ENCODE measurements at places on chromosomes 6 and 20.

- DNase-seq: no peak
Observed at GRCh38 chr6:7188492-7188891, 80.7 kb downstream of the RREB1 start.

GRCh38 chr20:10419550-10420133 is 14.4 kb downstream of the MKKS start:
- DNase-seq: no peak

DNA sequence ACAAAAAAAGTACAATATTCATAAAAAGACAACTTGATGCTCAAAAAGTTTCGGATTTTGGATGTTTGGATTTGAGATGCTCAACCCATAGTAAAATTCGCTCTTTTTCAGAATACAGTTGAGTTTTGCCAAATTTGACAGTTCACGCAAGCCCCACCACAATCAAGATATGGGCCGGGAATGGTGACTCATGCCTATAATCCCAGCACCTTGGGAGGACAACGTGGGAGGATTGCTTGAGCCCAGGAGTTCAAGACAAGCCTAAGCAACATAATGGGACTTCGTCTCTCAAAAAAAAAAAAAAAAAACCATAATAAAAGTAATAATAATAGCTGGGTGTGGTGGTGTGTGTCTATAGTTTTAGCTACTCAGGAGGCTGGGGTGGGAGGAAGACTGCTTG is 51.3 kb downstream of the PHF20 start:
- no peak for DNase-seq

GRCh38 chr20:20549704-20550103 is 162.7 kb downstream of the RALGAPA2 start:
- DNase-seq: no peak

DNA sequence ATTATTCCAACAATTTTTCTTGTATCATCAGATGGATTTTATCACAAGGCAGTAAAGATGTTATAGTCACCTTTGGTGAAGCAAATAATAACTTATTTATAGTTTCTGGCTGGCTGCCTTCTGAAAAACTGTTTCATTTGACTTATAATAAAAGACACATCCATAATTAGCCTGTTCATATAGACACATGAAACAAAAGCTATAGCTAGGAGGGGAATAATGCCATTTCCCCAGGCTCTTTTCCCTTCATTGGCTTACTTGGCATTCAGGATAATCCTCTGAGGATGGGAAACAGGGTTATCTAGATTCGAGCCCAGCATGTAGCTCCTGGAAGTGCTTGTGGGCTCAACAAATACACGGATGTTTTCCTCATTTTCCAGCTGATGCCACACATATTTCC is 17.5 kb downstream of the MMP24 start:
- no peak for DNase-seq

DNA sequence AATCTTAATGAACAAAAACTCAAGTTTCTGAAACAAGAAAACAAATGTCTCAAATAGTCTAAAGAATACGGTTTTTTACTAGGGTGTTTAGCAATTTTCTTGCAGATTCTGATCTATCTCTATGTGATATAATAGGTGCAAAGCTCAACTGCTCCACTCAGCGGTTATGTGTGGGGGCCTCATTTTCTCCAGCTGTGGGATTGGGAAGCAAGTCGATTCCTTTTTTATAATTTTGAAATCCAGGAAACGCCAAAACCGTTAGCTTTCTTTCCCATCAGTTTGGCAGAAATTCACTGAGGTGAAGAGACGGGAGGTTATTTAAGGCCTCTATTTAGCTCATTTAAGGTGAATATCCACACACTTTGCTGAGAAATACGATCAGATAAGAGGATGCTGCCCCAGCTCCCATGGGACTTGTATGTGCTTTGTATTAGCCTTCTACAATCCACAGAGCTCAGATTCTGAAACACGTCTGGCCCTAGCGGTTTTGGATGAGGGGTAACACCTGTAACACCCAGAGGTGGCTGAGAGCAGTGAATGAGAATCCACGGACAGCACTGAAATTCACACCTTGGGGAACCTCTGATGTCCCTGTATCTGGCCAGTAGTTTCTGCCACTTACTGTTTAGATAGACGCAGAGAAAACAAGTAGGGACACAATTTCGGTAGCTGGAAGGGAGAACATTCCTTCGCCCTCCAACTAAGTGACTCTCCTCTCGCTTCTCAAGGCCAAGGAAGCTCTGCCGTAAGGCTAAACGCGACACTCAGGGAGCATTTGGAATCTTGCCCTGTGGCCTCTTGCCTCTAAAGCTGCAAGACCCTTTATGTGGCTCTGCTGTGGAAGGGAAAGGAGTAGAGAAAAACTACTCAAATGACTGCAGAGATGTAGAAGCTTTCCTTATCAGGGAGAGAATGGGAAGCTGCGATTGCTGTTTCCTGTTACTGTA is 6.5 kb upstream of the BCAS4 start:
- DNase-seq: no peak

DNA sequence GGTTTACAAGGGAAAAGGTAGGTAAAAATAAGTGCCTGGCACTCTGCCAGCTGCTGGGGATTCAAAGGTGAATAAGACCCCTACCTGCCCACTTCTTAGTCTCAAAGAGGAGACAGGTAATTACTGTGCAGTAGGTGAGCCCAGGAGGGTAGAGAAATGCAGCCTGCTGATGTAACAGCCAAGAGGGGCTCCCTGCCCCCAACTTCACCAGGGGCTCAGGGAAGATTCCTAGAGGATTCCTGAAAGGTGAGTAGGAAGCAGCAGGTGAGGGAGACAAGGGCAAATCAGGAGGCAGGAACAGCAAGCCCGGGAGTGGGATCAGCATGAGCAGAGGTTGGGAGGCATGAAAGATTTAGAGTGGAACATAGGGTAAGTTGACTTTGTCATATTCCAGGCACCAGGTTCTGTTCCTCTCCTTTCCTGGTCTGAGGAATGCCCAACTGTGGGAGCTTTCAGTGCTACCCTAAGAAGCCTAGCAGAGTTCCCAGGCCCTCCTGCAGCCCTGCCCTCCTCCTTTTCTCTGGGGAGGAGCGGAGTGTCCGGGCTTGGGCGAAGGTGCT is 258.1 kb downstream of the LRFN2 start:
- DNase-seq: no peak

Data from C1 segment of cervical spinal cord (tissue), 14 donors.